ENCODE measurements at places on chromosomes 7 and 10. TPM values are rescaled to one million over a fixed set of nuclear protein-coding genes. Genes with fewer than 3 reads are reported as not detected.
A peak's percentile ranks its signal among the peaks of the same experiment; 100 is the strongest.

- DNase-seq, result no peak
Observed at GRCh38 chr10:122140941-122141623, 130.0 kb upstream of the BTBD16 start.

GRCh38 chr7:118836933-118837332 is 612.4 kb downstream of the ANKRD7 start:
- DNase-seq, result no peak

GRCh38 chr10:123517426-123517825 is 148.7 kb upstream of the GPR26 start:
- DNase-seq, result no peak

- DNase-seq, result peak; percentile 17
Observed at GRCh38 chr7:66362136-66362535, 157.0 kb downstream of the TPST1 start.

DNA sequence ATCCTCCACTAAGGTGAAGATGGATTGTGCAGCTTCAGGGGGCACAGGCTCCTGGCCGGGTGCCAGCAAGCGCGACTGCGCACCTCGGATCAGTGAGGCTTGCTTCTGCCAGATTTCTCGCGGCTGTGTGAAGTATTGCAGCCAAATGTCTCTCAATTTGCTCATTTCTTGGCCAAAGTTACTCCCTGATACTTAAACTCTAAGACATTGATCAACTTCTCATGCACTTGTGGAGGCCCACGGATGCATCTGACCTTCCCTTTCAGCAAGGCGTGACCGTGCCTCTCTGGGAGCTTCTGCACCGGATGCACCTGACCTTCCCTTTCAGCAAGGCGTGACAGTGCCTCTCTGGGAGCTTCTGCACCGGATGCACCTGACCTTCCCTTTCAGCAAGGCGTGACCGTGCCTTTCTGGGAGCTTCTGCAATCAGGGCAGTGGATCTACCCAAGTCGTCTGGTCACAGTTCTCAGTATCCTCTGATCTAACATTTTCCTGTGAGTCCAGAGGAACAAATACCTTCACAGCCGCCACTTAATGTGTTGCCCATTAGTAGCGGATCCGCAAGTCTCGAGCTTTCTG is 248.3 kb downstream of the ADARB2 start:
- peak; percentile 90 for DNase-seq

- no peak for DNase-seq
Observed at GRCh38 chr10:49689882-49690510, 10.5 kb downstream of the C10orf53 start.

GRCh38 chr7:51075681-51076580 is 240.7 kb downstream of the COBL start:
- no peak for DNase-seq

DNA sequence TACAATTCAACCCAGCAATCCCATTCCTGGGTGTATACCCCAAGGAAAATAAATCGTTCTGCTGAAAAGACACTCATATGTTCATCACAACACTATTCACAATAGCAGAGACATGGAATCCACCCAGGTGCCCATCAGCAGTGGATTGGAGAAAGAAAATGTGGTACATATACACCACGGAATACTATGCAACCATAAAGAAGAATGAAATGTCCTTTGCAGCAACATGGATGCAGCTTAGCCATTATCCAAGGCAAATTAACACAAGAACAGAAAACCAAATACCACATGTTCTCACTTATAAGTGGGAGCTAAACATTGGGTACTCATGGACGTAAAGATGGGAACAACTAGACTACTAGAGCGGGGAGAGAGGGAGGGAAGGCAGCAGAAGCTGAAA is 207.8 kb downstream of the GATA3 start:
- DNase-seq, result no peak

- DNase-seq, result peak; percentile 64
Observed at GRCh38 chr10:48455392-48456151, 149.1 kb downstream of the MAPK8 start.

DNA sequence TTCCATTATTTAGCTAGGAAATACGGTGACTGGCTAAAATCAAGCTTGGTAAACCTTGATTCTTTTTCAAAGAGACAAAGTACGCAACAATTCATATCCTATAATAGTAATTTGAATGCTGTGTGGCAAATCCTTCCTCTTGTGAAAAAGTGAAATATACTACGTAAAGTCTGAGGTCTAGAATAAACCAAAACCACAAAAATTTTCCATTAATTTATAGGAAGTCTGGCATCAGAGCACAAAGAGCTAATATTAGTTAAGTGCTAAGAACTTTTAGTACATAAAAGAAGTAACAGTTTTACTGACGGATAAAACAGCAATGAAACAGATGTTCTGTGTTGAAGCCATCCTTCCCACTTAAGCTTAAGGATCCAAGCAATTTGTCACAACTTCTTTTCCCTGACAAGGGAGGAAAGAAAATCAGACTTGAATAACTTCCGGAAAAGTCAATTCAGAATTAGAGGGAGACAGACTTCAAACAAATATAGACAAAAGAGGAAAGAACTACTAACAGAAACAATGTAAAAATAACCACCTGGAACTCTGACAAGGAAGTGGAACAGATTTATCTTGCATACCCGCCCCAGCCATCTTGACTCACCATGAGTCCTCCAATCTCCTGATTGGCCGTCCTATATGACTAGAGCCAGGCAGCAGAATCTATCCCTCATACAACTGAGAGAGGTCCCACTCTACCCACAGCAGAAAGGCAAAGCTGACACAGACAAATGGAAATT is 34.6 kb downstream of the RHEB start:
- no peak for DNase-seq

- no peak for DNase-seq
Observed at GRCh38 chr7:39413636-39414223, 152.5 kb upstream of the YAE1 start.

DNA sequence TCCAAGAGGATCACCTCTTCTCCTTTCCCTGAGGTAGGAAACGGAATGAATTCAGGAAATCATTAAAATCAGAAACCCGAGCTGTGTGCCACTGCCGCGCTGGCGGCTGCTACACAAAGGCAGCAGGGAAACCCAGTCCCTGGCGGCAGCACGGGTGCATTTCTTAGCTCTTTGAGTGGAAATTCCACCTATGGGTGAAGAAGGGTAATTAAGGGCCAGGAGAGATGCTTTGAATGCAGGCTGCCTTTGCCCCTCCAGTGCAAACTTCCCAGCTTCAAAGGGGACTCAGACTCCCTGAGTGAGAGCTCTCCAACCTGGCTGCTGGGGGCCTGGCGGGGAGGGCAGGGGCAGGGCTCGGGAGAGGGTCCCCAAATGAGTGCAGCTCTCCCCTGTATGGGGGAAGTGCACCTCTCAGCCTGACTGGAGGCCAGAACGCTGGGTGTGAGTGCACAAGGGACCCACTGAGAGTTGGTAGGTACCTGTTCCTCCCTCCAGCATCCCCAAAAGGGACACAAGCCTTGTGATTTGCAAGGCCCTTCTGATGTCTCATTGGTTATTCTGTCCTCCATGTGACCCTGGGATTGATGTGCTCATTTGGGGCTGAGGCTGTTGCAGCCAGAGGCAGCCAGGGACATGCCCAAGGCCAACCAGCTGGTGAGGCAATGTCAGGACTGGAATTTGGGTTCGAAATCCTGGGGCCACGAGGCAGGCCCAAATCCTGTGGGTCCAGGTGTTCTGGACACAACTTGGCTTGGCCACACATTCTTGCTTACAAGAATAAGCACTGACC is 16.3 kb upstream of the ZMIZ1 start:
- DNase-seq, result peak; percentile 69

SCART1 gene
- total RNA-seq, result 8.4 TPM

SFRP5 gene
- not detected for total RNA-seq

BUD23 gene
- 54.5 TPM for total RNA-seq

ASZ1 gene
- not detected for total RNA-seq
